ENCODE measurements at places on chromosomes 2 and 18.

GRCh38 chr2:30374380-30374779 is 72.7 kb upstream of the LCLAT1 start:
- no peak for DNase-seq

DNA sequence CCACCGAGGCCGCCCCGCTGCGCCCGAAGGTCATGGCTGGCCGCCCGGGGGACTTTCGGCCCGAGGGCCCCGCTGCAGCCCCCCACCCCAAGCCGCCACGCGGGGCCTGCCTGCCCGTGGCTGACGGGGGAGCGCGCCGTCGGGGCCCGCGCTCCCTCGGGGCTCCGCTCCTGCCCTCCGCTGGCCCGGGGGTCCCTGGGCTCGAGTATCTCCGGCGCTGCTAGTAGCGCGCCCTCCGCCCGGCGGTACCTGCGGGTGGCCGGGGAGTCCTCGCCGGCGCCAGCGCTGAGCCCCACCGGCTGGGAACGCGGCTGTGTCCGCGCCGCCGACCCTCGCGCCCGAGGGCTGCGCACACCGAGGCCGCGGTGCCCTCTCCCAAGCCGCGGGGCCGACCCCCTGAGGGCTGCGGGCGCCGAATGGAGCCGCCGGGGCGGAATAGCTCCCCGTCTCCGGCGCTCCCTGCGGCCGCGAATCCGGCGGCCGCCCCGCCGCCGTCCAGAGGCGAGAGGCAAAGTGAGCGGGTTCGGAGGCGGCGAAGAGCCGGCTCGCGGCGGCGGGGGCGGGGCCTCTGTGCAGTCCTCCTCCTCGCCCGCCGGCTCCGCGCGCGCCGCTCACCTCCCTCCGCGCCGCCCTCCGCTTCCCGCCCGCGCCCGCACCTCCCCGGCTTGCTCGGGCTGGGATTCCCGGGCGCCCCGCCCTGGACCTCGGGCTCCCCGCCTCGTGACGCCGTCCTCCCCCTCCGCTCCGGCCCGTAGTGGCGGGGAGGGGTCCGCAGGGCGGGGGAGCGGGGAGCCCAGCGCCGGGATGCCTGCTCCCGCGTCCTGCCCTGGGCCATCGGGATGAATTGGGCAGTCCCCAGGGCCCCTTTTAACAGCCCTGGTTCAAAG is at the start of gene KCNG3:
Gene KCNG3 (minus strand): TSS at position 515 of the 887 bp plus-strand sequence. CDS start 481 bp downstream, at position 34.
- DNase-seq = peak; percentile 47

- no peak for DNase-seq
Observed at GRCh38 chr2:96330407-96330806, 5.2 kb upstream of the NCAPH start.

DNA sequence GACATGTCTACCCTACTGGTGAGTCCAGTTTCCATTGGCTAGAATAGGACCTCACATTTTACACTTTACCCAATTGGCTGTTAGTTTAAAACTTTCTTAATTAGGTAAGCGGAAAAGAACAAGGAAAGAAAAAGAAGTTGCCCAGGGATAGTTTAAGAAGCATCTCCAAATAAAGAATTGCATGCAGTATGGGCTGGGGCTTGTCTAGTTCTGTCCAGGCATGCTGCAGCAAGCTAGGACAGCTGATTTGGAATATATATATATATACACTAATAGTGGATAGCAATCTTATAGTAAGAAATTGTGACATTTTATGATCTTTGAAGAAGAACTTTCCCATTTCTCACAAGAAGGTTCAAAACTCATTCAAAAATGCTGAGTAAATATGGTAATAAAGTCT is 90.0 kb upstream of the ERBB4 start:
- DNase-seq = no peak

DNA sequence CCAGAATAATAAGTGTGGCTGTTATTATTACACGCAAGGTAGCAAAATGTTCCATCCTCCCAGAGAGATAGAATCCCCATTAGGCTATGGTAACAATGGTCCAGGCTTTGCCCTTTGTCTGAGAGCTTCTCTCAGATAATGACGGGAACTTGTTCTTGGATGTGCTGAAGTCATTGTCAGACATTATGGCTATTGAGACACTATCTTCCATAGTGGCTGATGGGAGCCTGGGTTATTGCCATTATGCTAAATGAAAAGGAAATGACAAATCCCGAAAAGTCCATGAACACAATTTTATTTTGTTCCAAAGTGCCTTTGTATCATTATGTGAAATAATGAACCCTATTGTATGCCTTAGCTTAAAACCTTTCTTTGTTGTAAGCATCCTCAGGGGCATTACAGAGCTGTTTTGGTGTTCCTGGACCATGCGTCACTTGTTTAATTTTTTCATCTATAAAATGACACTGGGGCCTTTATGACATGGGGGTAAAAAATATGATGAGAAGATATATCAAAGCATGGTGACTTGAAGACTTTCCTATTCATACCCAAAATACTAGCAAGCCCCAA is 218.5 kb downstream of the KCNS3 start:
- DNase-seq = no peak

GRCh38 chr2:198811198-198811597 is 646.5 kb downstream of the SATB2 start:
- no peak for DNase-seq

GRCh38 chr2:191839918-191840804 is 6.7 kb downstream of the CAVIN2 start:
- DNase-seq = no peak

- DNase-seq = no peak
Observed at GRCh38 chr2:230749111-230749510, 36.5 kb downstream of the CAB39 start.

DNA sequence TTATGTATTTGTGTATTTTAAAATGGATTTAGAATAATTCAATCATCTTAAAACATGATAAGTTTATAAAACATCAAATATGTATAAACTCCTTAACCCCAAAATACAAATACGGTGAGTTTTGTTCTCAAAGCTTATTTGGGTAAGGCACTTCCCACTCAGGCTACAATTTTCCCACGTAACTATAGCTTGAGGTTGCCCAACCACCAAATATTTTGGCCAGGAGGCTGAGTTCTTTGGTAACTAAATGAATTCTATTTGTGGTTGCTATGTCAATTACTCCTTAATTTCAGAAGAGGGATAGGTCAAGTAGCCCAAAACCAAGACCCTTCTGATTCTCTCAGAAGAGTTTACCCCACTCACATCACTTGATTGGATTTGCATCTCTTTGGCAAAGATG is 70.4 kb downstream of the MYL12B start:
- DNase-seq = no peak

- DNase-seq = no peak
Observed at GRCh38 chr2:149098701-149099100, 60.2 kb downstream of the LYPD6B start.

- no peak for DNase-seq
Observed at GRCh38 chr2:190031969-190032618, 30.4 kb downstream of the MSTN start.

GRCh38 chr2:230692760-230693159 is 19.9 kb upstream of the CAB39 start:
- no peak for DNase-seq

GRCh38 chr2:173397539-173397938 is 42.9 kb downstream of the CDCA7 start:
- DNase-seq = no peak

DNA sequence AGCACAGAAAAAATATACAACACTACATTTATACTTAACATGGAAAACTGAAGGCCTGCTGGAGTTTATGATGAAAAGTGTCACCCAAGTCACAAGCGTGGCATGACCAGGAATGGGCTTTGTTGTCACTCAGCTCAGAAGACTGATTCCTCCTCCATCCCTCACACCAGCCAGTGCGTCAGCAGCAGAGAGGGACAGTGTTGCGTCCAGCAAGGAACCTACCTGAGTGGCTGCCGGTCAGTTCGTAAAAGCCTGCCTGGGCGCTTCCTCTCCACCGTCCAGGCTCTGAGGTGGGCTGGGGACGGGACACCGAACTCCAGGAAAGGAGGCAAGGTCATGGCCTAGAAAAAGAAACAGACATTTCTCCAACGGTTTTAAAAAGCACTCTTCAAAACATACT is 77.4 kb downstream of the USP40 start:
- no peak for DNase-seq

DNA sequence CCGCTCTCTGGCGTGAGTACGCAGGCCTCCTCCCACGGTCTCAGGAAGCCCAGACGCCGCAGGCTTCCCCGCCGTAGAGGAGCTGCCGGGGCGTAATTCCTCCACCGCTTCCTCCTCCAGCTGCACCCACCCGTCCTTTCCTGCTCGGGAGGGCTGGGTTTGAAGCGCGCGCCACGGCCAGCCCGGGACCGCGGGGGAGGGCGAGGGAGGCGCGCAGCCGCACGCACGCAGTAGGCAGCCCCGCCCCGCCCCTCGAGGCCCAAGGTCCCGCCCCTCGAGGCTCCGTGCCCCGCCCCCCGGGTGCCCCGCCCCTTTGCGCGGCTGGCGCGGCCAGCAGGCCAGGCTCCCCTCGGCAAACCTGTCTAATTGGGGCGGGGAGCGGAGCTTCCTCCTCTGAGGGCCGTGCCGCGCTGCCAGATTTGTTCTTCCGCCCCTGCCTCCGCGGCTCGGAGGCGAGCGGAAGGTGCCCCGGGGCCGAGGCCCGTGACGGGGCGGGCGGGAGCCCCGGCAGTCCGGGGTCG is at the start of gene MALT1:
Gene MALT1 (plus strand): TSS at position 355 of the 521 bp plus-strand sequence. CDS start 179 bp downstream, outside the sequence.
- DNase-seq = peak; percentile 91

- DNase-seq = no peak
Observed at GRCh38 chr2:74441170-74441689, 507 bp downstream of the RTKN start.
